ENCODE measurements at places on chromosomes 12 and 14. TPM values are rescaled to one million over a fixed set of nuclear protein-coding genes. Genes with fewer than 3 reads are reported as not detected.

- no peak for DNase-seq
Observed at GRCh38 chr14:90625445-90625844, 190.8 kb downstream of the TTC7B start.

- no peak for DNase-seq
Observed at GRCh38 chr12:82434392-82434911, 76.1 kb downstream of the METTL25 start.

- no peak for DNase-seq
Observed at GRCh38 chr12:67651132-67651695, 2.7 kb downstream of the DYRK2 start.

DNA sequence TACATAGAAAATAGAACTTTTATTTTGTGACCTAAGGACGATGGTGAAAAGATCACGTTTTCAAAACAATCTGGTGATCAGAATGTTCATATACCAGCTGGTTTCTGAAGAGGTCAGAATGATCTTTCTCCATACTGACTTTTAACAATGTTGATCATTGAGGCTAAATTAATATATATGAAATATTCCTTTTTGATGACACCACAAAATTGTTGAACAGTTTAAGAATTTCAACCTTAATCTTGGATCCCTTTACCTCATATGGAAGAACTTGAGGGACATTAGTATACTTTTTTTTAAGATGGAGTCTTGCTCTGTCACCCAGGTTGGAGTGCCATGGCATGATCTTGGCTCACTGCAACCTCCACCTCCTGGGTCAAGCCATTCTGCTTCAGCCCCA lies 2.8 kb upstream of the REP15 start:
- DNase-seq, result no peak

DNA sequence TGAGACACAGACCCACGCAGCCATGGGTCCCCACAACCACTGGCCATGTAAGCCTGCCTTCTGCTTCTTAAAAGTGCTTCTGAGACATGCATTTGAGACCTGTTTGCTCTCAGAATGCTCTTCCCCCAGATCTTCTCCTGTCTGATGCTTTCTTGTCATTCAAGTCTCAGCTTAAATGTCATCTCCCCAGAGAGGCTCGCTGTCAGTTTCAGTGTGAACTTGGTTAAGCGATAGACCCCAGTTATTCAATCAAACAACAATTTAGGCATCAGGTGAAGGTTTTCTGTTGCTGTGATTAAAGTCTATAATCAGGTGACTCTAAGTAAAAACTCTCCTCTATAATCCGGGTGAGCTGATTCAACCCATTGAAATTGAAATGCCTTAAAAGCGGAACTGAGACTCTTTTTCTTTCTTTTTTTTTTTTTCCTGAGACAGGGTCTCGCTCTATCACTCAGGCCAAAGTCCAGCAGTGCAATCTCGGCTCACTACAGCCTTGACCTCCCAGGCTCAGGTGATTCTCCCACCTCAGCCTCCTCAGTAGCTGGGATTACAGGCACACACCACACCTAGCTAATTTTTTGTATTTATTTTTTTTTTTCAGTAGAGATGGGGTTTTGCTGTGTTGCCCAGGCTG lies 123.4 kb downstream of the KSR2 start:
- no peak for DNase-seq

DNA sequence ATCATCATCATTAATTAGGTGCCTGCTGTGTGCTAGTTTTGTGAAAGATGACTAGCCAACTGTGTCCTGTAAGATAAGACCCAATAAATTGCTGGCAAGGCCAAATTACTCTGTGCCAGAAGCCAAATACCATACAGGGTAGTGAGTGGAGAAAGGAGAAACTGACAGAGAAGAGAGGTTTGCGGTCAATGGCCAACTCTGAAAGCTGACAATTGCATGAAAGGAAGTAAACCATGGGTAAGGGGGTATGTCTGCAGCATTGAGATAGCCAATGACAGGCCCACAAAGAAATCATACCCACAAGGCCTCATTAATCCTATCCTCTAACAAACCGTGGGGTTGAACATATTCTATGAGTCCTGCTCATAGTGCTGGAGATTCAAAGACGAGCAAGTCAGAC lies 236.6 kb upstream of the CCDC196 start:
- DNase-seq, result no peak

DNA sequence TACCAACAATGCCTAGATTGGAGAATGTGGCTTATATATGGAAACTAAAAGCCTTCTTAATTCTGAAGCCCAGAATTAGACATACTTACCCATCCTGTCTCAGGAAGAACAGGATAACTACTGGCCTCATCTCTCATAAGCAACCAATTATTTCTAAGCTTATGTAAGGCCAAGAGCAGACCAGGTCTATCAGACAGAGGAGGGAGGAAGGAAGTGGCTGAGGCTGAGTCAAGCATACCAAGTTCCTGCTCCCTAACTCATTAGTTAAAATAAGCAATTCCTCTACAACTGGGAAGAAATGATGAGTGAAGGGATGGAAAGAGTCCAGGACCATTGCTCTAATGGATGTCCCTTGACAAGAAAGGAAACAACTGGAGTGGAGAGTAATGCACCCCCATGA lies 27.0 kb upstream of the INSM2 start:
- no peak for DNase-seq

DNA sequence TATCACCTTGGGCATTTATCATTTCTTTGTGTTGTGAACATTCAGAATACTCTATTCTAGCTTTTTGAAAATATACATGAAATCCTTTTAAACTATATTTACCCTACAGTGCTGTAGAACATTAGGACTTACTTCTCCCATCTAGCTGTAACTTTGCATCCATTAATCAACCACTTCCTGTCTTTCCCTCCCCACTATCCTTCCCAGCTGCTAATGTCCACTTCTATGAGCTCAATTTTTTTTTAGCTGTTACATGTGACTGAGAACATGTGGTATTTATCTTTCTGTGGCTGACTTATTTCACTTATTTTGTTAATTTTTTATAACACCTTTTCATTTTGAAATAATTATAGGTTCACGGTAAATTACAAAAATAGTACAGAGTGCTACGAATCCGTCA lies 136.0 kb downstream of the LMNTD1 start:
- no peak for DNase-seq

- DNase-seq, result no peak
Observed at GRCh38 chr12:12214635-12215131, 52.2 kb downstream of the LRP6 start.

DNA sequence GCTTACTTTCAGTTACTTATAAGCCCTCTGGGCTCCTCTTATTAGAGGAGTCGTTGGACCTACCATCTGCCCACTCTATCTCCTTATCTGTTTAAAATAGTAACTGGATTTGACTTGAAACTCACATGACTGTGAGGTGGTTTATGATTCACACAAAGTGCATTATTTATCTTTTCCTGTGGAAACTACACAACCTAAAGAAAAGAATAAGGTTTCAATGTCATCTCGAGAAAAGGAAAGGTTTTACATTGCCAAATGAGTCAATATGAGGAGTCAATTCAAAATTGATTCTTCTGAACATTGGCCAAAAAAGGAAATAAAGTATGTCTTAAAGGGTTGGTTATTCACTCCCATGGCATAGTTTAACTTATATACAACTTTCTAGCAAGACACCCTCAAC lies 225.0 kb upstream of the G2E3 start:
- no peak for DNase-seq

DNA sequence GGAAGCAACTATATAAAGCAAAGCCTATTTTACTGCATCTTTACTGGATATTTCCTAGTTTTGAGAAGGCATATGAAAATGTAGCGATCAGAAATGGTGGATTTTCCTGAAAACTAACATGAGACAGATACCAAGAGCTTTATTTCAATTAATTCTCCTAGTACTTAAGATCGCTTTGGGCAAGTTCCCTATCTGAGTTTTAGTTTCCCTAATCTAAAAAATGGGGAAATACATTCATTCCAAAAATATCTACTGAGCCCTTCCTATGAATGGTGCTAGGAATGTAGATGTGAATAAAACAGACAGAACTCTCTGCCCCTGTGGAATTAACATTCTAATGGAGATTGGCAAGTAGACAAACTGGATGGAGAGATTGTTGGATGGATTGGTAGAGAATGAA lies 8.4 kb downstream of the CATSPERB start:
- DNase-seq, result no peak

The FLRT2 gene
- 2.1 TPM for total RNA-seq

The CLMN gene
- total RNA-seq, result 55.0 TPM

The AICDA gene
- 0.41 TPM for total RNA-seq

The LUM gene
- 79.4 TPM for total RNA-seq

The CPNE6 gene
- not detected for total RNA-seq

The NCAPD2 gene
- total RNA-seq, result 12.6 TPM

The COX8C gene
- total RNA-seq, result not detected
